Memory B cell (primary cell): ENCODE measurements at places on chromosomes 16 and 17.

GRCh38 chr17:80319999-80320344 lies 59.3 kb downstream of the RNF213 start:
- no peak for DNase-seq

DNA sequence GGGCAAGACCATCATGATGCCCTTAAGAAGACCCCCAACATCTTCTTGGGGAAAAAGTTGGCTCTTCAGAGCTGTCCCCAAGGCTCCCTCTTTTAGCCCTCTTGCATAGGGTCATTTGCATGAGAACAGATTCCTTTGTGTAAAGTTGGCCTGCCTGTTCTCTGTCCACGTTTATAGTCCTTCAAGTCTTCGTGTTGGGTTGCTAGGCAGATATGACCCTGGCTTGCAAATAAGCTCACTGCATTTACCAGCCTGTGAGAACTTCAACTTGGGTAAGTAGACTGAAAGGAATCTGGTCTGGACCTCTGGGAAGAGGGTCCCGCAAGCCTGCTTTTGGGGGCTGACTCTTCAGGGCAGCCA lies 2.9 kb downstream of the ARSG start:
- no peak for DNase-seq

DNA sequence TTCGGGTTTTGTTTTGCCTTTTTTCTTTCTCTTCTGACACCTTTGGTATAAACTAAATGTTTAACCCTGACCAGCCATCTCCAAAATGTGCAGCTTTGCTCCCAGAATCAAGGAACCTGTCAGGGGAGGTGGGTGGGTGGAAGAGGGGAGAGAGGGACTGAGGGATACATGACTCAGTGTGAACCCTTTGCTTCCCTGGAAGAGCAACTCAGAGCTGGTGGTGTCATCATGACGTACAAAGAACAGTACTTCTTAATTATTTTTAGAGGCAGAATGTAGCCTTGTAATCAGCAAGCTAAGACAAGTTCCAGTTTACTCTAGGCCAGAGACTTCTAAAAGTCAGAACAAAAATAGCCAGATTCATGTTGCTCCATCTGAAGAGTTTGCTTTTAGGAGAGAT lies 119.6 kb upstream of the HAS3 start:
- DNase-seq = no peak

DNA sequence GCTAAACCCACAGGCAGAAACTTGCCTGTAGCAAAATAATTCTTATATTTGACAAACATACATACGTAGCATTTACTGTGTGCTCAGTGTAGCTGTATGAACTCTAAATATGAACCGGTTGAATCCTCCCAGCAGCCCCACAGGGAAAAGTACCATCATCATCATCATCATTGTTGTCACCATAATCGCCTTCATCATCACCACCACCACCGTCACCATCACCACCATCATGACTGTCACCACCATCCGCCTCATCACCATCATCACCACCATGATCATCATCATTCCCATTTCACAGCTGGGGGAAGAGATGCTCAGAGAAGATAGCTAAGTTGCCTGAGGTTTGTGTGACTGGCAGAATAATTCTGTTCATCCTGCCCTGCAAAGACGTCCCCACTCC lies 81.7 kb downstream of the IRF8 start:
- no peak for DNase-seq

GRCh38 chr16:1564325-1564724 lies 30.9 kb downstream of the TMEM204 start:
- peak; percentile 19 for DNase-seq

GRCh38 chr16:77385481-77385880 lies 49.4 kb downstream of the ADAMTS18 start:
- no peak for DNase-seq

- DNase-seq = no peak
Measured at GRCh38 chr16:15788846-15789239, 68.0 kb downstream of the MYH11 start.

GRCh38 chr16:78389009-78389498 lies 289.6 kb downstream of the WWOX start:
- DNase-seq = no peak

DNA sequence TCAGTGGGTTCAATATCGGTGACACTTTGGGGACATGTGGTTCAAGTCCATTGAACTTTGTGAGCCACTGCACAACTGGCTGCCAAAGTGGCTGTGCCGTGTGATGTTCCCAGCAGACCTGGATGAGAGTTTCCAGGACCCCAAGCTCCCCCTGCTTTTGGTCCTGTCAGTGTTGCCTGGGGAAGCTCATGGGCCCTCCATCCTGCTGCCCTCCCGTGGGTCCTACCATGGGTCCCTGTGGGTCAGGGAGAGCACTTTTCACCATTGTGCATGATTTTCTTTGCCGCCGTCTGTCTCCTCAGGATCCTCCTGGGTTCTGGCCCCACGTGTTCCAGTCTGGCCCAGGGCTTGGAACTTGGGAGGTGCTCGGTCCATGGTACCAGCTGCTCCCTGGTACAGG lies 38.1 kb downstream of the LGALS9 start:
- DNase-seq = no peak

GRCh38 chr17:53912117-53912516 lies 89.4 kb downstream of the KIF2B start:
- no peak for DNase-seq

- no peak for DNase-seq
Measured at GRCh38 chr16:56450275-56450985, 702 bp downstream of the NUDT21 start.

DNA sequence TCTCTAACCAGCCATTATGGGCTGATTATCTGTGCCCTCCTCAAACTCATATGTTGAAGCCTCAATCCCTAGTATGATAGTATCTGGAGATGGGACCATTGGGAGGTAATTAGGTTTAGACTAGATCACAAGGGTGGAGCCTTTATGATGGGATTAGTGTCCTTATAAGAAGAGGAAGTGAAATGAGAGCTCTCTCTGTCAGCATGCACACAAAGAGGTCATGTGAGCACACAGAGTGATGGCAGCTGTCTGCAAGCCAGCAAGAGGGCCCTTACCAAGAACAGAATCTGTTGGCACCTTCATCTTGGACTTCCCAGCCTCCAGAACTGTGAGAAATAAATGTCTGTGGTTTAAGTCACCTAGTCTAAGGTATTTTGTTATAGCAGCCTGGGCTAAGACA lies 101.9 kb downstream of the PCTP start:
- no peak for DNase-seq

DNA sequence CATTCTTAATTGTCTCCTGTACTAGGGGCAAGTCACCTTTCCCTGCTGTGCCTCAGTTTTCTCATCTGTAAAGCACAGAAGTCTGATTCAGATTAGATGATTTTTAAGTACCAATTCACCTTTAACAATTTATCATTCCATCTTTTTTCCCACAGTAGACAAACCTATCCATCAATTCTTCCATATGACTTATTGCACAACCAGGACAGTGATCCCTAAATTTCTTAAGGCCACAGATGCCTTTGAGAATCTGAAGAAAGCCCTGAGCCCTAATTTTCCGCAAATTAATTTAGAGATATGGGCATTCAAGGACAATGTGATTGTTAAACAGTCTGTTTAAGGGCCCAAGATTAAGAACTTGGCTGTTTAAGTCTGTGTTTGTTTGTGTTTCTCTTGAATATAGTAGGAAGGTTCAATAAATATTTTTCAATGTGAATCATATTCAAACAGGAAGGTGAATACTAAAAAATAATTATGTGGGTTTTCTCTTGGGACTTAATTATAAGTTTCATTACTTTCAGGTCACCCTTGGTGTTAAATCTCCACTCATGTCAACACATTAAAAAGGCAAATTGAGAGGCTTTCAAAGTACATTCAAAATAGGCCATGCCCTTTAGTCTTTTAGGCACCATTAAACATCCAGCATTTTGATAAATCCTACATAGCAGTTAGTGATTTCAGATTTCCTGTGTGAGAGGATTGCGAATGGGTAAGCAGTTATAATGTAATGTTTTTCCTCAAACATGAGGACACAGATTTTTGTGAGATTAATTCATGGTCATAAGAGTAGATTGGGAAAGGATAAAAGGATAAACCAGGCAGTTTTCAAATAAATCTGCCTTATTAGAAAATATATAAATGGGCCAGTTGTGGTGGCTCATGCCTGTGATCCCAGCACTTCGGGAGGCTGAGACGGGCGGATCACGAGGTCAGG lies 34.9 kb upstream of the MMD start:
- DNase-seq = no peak
